ENCODE measurements at places on chromosomes 7 and 10. TPM values are rescaled to one million over a fixed set of nuclear protein-coding genes. Genes with fewer than 3 reads are reported as not detected.

The CPA4 gene
- total RNA-seq: 20.0 TPM

The CALML3 gene
- not detected for total RNA-seq

The METTL27 gene
- 4.9 TPM for total RNA-seq

The LRRC18 gene
- total RNA-seq: 0.66 TPM

The GPR26 gene
- total RNA-seq: not detected

The HMX2 gene
- total RNA-seq: not detected

The ZNF518A gene
- total RNA-seq: 19.0 TPM

The CADPS2 gene
- 40.8 TPM for total RNA-seq

The PPP1R9A gene
- 3.3 TPM for total RNA-seq

The CCL26 gene
- 1.3 TPM for total RNA-seq

The CRTAC1 gene
- total RNA-seq: not detected

The REEP3 gene
- total RNA-seq: 67.5 TPM

The HECW1 gene
- total RNA-seq: 6.1 TPM

The OR2F1 gene
- total RNA-seq: not detected

The TDRD1 gene
- total RNA-seq: not detected

The COL26A1 gene
- total RNA-seq: not detected

The SKAP2 gene
- 16.7 TPM for total RNA-seq

The PRF1 gene
- total RNA-seq: not detected

The LRIT1 gene
- total RNA-seq: not detected

The PRLHR gene
- total RNA-seq: not detected

The OR6V1 gene
- total RNA-seq: not detected

The TRIM4 gene
- total RNA-seq: 35.4 TPM

The RTKN2 gene
- 0.51 TPM for total RNA-seq

The EGFR gene
- total RNA-seq: 36.0 TPM

The SHH gene
- total RNA-seq: under 0.01 TPM

The PDLIM1 gene
- total RNA-seq: 24.3 TPM

Data from fibroblast of lung (primary cell).